Dermis microvascular lymphatic vessel endothelial cell (primary cell): ENCODE measurements at places on chromosomes 7 and 10.

GRCh38 chr10:25530306-25530705 is 355.5 kb downstream of the GPR158 start:
- no peak for DNase-seq

DNA sequence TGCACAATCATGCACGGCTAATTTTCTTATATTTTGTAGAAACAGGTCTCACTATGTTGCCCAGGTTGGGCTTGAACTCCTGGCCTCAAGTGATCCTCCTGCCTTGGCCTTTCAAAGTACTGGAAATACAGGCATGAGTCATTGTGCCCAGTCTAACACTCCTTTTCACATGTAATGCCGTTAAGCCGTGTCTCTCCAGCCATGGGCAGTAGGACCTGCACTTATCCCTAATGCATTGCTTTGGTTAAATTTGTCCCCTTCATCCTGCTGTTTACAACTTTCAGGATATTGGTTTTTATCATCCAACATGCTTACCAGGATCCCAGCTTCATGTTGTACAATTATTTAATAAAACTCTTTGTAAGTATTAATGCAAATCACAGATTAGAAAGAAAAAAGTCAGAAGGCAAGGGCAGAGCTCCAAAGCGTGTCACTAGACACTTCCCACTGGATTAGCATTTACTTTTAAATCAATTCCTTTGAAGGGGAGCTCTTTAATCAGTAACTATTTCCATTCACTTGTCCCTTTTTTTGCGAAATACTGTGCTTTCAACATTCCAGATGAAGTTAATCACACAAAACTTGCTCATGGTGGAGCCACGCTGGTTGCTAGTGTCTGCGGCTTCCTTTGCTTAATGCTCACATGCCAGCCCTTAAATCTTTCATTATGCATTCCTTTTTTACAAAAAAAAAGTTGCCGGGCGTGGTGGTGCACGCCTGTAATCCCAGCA is 256.0 kb upstream of the AUTS2 start:
- no peak for DNase-seq

GRCh38 chr7:44587843-44588711 is 6.0 kb upstream of the TMED4 start:
- DNase-seq: peak; percentile 58

DNA sequence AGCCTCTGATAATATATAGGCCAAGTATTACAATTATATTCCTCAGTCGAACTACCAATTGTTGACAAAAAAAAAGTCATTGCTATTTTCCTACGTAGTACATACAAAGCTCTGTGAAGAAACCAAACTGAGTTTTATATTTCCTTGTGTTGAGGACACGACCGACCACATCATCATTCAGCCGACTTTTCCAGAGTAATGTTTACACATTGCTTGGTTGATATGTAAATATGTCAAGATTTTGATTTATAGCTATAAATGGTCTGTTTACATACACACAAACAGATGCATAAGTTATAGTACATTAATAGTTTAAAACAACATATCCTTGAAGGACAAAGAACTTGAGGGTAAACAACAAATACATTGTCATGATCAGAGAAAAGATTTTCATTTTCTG is 121.5 kb downstream of the CRPPA start:
- DNase-seq: no peak

DNA sequence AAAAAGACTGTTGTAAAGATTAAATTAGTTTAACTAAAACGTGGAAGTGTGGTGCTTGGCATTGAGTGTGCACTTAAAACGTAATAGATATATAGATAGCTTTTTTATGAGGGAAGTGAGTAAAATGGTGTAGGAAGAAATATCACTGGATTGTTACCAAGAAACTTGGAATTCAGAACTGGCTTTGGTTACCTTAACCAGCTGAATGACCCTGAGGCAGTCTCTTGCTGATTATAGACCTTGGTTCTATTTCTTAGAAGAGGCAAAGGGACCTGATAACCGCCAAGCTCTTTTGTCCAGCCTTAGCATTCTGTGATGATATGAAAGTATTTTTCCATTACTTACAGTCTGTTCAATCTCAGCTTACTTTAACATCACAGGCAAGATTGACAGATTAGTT is 3.8 kb downstream of the REEP3 start:
- no peak for DNase-seq

DNA sequence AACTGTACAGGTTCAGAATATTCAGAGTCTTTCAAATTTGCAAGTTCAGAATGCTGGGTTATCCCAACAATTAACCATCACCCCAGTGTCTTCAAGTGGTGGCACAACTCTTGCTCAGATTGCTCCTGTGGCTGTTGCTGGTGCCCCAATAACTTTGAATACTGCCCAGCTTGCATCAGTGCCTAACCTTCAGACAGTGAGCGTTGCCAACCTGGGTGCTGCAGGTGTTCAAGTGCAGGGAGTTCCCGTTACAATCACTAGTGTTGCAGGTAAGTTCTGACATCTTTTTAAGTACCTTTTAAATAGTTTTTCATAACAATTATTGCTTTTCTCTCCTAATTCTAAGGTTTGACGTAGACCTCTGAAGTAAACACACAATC is 2.7 kb downstream of the SP4 start:
- DNase-seq: no peak

- DNase-seq: no peak
These were observed 559.4 kb upstream of the GALNT17 start for GRCh38 chr7:70572571-70572970.

DNA sequence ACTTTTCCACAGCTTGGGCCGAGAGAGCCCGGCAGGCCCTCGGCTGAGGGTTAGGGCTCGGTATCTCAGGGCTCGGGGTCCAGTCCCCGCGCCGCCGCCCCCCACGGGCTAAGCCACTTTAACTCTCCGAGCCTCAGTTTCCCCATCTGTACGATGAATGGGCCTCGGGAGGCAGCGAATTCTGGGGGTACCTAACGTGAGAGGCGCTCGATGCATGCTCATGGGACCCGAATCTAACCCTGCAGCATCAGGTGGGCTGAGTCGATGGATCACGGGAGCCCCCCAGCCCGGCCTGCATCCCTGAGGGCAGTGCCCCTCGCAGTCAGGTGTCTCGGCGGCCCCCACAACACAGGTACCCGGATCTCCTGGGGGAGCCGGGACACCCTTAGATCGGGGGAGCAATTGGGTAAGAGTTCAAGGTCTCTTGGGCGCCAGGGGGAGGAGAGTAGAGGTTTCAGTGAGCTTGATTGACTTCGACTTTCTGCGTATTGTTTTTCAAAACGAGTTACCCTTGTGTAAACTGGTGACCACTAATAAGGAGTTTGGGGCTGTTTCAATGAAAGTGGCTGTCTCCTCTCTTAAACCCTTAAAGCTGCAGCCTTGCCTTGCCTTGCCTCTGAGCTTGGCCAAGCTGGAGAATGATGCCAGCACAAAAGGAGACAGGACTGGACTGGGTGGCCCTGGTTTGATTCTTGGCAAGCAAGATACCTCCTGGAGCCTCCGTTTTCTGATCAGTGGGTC is 631 bp downstream of the POR start:
- DNase-seq: peak; percentile 18

DNA sequence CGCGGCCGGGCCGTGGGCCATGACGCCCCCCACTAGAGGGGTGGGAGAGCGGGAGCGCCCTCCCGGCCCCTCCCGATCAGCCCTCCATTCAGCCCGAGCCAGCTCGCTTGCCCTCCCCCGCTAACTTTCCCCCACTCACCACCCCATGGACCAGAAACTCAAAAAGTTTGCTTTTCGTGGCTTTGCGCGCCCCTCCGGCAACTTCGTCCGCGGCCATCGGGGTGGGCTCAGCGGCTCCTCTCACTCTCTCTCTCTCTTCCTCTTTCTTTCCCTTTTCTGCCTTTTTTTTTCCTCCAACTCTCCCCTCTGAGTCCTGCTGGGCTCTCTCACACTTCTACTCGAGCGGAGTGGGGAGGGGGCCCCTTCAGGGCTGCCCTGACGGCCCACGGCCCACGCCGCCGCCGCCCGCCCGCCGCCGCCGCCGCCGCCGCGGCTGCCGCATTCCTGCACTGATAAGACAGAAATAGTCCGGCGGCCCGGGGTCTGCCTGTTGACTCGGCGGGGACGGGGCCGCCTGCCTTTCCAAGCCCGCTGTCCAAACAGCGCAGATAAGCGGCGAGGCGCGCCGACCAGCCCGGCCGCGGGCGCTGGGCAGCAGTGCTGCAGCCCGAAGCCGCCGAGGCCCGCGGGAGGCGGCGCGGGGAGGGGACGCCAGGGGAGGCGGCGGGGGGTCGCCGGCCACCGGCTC is at the start of gene SMARCD3:
TSS of gene SMARCD3 (minus strand) at position 349 of the 688 bp plus-strand sequence. CDS start at position 217, 132 bp downstream.
- peak; percentile 66 for DNase-seq

- no peak for DNase-seq
These were observed 65.5 kb downstream of the HPSE2 start for GRCh38 chr10:99170116-99170675.

GRCh38 chr10:104345515-104345914 is 7.2 kb upstream of the ITPRIP start:
- DNase-seq: no peak

DNA sequence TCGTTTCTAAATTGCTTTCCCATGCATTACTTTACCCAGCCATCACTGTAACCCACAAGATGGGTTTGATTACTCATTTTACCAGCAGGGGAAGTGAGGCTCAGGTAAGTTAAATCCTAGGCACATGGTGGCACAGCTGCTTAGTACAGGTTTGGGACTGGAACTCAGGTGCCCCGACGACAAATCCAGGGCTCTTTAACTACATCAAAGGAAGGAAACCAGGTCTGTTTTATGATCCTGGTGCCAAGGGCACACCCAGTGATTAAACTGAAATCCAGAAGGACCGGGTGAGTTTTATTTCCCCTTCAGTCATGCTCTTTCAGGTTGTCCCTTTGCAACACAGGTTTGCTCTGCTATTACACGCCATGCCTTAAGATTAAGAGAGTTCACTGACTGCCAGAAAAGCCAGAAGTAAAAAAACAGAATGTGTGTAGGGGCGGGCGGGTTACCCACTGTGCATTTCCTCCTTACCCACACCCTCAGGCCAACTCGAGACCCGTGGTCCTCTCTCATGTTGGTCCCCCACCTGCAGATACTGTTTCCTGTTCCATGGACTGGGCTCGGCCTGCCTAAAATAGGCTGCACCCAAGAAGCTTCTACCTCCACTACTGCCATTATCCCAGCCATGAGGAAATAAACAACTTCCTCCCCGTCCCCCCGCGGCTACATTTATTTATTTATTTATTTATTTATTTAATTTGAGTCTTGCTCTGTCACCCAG is 55.1 kb upstream of the KDM7A start:
- no peak for DNase-seq

GRCh38 chr7:150944066-150945042 is 33.8 kb downstream of the KCNH2 start:
- DNase-seq: no peak

GRCh38 chr7:115679976-115680375 is 350.6 kb downstream of the TFEC start:
- peak; percentile 29 for DNase-seq
